Coronary artery (tissue), 2 donors: ENCODE measurements at places on chromosomes 2 and 18.

GRCh38 chr2:226649871-226650660, 149.6 kb downstream of the IRS1 start:
- DNase-seq = no peak

DNA sequence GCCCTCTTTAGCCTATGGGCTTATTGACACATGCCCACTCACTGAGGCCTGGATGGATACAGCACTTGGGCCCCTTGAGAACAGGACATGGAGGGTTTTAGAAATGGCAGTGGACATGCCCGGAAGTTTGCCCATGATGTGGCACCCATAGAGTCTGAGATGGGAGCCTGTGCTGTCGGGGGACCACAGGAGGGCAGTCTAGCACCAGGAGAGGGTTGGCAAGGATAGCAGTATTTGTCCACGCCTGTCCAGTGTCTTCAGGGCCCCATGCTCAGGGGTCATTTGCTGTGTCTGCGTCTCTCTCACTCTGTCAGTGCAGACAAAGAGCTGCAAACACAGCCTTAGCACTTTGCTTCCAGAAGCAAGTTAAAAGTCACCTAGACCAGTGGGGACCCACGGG, 48.7 kb downstream of the IL1RL2 start:
- DNase-seq = no peak

DNA sequence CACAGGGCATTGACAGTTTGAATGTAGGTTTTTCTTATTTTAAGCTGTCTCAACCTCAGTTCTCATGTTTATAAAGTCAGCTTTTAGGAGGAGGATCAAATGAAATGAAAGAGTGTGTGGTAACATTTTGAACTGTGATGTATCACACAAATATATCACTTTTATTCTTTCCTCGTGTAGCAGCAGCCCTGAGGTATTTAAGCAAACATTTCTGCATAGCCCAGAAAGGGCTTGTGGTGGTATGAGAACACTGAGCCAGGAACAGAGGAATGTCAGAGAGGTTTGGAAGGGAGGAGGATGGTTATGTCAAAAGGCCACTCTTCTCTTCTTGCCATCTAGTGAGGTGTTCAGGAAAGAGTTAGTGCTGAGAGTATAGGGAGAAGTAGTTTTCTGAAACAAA, 150.2 kb downstream of the PARD3B start:
- DNase-seq = no peak

- DNase-seq = no peak
Measured at GRCh38 chr2:28754321-28754720, 2.7 kb downstream of the PPP1CB start.

DNA sequence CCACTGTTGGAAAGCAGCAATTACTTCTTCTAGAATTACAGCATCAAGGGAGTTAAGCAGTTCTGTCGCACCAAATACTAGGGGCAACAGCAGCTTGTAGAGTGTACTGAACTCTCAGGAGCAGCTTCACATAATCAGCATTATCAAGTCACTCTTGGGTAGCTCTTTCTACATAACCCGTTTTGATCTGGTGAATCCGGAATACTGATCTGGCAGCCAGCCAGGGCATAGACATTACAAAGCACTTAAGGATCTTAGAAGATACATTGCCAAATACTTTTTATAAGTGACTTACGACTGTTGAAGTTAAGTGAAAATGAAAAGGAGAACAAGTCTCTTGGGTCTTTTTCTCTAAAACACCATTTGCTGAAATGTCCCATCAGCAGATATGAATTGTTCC, 73.2 kb upstream of the NETO1 start:
- no peak for DNase-seq

GRCh38 chr18:11037533-11038240, 111.7 kb downstream of the PIEZO2 start:
- no peak for DNase-seq
